T47D (cell line): ENCODE measurements at places on chromosomes 11 and 22.

GRCh38 chr11:16346975-16347374, 9.4 kb downstream of the SOX6 start:
- DNase-seq, result no peak

- no peak for DNase-seq
Observed at GRCh38 chr11:123425367-123425766, 4.7 kb upstream of the GRAMD1B start.

GRCh38 chr11:23859087-23859486, 637.8 kb upstream of the LUZP2 start:
- no peak for DNase-seq

DNA sequence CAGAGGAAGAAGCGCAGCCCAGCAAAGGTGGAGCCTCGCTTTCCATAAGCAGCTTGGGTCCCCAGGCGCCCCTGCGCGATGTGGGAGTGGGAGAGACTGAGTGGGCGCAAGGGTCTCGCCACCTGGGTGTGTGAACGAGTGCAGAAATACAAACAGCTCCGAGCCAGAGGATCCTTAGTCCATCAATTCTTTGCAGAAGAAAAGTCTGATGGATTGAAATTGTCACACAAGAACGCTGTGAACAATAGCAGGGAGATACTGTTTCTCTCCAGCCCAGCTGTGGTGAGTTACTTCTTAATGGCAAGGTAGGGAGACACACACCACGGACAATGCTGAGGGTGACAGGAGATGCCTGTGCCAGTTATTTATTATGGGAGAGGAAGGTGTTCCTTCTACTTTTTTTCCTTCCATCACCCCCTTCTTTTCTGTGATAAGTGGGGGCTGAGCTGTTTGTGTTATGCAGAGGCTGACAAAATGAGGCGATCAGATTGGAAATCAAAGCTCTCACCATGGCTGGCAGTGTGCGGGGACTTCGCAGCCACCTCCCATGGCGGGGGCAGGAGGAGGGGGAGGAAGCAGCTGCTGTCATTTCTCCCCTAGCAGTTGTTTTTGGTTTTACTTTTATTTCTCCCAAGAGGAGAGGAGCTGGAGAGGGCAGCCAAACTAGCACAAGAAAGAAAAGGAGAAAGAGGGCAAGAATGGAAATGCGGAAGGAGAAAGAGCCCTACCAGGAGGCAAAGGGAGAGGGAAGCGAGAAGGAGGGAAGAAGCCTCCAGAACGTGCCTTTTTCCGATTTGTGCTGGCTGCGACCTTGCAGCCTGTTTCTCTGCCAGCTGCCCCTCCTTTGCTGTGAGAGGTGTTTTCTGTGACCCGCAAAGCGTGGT, 755.8 kb downstream of the NTM start:
- DNase-seq, result peak; percentile 28

GRCh38 chr11:82233201-82233600, 500.5 kb downstream of the FAM181B start:
- DNase-seq, result no peak

- DNase-seq, result no peak
Observed at GRCh38 chr11:67400251-67400941, 1.3 kb downstream of the PPP1CA start.

GRCh38 chr11:128846985-128847384, 20.1 kb downstream of the KCNJ1 start:
- DNase-seq, result no peak

GRCh38 chr11:134857035-134857434, 445.0 kb upstream of the B3GAT1 start:
- no peak for DNase-seq

DNA sequence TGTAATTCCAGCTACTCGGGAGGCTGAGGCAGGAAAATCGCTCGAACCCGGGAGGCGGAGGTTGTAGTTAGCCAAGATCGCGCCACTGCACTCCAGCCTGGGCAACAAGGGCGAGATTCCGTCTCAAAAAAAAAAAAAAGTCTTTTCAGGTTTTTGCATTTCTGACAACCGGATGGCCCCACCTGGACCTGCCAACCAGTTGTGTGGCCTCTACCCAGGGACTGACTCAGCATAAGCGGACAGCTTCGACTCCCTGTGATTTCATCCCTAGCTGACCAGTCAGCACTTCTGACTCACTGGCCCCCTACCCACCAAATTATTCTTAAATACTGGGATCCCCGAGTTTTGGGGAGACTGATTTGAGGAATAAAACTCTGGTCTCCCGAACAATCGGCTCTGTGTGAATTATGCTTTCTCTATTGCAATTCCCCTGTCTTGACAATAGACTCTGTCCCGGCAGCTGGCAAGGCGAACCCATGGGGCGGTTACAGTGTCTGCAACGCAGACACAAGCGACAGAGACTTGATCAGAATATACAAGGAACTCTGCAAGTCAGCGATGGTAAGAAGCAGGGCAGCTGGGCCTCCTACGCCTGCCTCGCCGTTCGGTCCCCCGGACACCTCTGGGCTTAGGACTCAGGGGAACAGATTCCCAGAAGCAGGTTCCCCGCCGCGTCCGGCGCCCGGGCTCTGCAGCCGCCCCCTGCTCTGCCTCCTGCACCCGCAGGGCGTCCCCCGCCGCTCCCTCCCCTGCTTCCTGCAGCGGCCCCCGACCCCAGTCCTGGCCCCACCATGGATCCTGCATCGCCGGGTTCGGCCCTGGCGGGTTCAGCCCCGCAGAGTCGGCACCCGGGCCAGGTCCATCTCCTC, 741 bp upstream of the TALDO1 start:
- peak; percentile 41 for DNase-seq

DNA sequence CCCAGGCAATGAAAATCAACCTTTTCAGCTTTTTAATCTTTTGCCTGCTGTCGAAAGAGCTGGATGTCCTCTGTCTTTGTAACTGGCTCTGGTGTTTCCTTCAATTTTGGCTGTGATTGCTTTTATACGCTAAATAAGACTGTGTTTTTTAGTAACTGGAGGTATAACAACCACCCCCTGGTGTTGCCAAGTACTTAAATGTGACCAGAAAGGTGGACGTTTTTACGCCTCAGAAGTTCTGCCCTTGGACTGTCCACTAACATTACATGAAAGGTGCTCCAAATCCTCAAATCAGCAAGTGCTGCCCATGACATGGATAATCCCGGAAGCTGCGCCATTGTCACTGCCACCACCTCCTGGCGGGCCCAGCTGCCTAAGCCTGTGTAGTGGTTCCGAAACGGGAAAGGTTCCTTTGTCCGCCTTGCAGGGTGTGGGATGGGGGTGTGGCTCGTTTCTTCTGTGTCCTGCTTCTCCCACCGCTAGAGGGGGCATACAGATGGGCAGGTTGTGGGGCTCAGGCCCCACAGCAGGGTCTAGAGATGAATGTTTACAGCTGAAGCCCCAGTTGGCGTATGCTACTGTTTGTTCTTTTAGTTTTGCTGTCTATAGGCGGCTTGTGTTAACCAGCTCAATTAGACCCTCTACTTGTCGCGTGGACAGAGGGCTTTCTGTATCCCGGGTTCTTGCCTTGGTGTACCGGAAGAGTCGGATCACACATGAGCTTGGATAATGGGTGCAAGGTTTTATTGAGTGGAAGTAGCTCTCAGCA, 82.2 kb upstream of the SEPTIN5 start:
- peak; percentile 48 for DNase-seq

DNA sequence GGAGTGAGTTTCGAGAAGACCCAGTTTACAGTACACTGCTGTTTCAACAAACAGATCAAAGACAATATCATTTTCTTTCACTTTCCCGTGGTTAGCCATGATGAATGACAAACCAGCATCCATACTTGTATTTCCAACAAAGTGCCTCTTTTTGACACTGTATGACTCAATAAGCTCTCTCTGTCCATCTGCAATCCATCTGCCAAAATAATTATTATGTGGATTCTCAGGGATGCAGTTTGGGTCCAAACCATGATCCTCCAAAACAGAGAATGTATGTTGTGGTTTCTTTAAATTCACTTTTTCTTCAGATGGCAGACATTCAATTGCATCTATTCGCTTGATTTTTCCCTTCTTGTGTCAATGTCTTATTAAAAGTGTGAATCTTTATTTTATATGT, 37.8 kb upstream of the RASD2 start:
- DNase-seq, result no peak

GRCh38 chr22:33897448-33897835, 22.8 kb downstream of the LARGE1 start:
- DNase-seq, result no peak

- DNase-seq, result no peak
Observed at GRCh38 chr11:36362902-36363301, 66.8 kb downstream of the PRR5L start.

GRCh38 chr11:19311308-19312030, 70.7 kb upstream of the E2F8 start:
- DNase-seq, result peak; percentile 44

GRCh38 chr22:30305519-30305905, 16.2 kb upstream of the CASTOR1 start:
- DNase-seq, result no peak

DNA sequence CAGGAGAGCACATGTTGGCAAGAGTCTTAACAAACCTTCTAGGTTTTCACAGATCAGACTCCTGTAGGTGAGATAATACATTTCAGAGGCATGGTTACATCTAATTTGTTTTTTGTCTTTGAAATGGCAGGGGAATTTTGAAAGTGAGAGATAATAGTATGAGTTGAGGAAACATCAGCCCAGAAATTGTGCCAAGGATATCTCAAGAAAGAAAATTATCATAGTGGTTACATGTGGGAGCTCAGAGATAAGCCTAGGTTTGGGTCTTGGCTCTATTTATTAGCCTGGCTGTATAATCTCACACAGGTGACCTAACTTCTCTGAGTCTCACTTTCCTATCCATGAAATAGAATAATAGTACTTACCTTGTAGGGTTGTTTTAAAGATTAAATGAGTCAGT, 443 bp downstream of the BTBD18 start:
- DNase-seq, result no peak

- no peak for DNase-seq
Observed at GRCh38 chr22:41620589-41621098, at the start of gene DESI1. Gene DESI1, minus strand, starts transcription at chr22:41621043. Its CDS starts 204 bp downstream, at chr22:41620839.

DNA sequence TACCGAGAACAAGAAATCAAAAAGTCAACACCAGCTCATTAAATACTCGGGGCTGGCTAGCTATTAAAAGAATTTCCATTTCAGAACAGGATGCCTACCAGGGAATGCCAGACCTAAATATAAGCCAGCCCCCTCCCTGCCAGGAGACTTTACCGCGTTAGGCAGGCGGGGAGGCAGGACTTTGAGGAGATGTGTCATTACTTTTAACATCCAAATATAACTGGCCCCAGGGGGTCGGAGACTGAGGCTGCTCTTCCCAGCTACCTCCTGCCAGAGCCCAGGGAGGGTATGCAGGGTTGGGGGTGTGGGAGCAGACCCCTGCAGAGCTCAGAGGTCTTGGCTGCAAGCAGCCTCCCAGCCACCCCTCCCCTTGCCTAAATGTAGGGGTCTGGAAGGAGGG, 183.5 kb downstream of the DSCAML1 start:
- DNase-seq, result no peak

- DNase-seq, result no peak
Observed at GRCh38 chr11:10911907-10912306, 54.1 kb upstream of the ZBED5 start.

DNA sequence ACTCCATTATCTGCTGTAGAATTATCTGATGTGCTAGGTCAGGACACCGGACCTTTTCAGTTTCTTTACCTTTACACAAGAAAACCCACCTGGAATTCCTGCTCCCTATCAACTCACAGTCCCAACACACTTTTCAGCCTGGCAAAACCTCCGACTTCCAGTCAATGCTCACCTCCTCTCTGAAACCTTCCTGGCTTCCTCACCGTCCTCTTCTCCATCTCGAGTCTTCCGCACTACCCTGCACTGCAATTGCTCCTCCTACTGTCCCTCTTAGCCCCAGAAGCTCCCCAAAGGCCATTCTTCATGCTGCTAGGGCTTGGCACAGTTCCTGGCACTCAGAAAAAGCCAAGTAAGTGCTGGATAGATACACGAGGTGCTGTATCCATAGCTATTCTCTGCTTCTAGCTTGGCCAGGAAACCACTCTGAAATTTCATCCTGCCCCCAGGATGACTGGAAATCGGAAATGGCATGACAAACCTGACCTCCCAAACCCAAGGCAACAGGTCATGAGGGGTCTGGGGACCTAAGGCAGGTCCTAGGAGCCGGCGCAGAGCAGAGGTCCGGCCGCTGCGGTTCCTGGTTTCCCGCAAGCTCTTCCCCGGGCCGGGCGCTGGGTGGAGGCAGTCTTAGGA, 702 bp downstream of the SYN3 start:
- no peak for DNase-seq

- no peak for DNase-seq
Observed at GRCh38 chr11:68503792-68504191, 43.2 kb downstream of the PPP6R3 start.

- no peak for DNase-seq
Observed at GRCh38 chr11:69130654-69131053, 25.1 kb upstream of the SMIM38 start.

DNA sequence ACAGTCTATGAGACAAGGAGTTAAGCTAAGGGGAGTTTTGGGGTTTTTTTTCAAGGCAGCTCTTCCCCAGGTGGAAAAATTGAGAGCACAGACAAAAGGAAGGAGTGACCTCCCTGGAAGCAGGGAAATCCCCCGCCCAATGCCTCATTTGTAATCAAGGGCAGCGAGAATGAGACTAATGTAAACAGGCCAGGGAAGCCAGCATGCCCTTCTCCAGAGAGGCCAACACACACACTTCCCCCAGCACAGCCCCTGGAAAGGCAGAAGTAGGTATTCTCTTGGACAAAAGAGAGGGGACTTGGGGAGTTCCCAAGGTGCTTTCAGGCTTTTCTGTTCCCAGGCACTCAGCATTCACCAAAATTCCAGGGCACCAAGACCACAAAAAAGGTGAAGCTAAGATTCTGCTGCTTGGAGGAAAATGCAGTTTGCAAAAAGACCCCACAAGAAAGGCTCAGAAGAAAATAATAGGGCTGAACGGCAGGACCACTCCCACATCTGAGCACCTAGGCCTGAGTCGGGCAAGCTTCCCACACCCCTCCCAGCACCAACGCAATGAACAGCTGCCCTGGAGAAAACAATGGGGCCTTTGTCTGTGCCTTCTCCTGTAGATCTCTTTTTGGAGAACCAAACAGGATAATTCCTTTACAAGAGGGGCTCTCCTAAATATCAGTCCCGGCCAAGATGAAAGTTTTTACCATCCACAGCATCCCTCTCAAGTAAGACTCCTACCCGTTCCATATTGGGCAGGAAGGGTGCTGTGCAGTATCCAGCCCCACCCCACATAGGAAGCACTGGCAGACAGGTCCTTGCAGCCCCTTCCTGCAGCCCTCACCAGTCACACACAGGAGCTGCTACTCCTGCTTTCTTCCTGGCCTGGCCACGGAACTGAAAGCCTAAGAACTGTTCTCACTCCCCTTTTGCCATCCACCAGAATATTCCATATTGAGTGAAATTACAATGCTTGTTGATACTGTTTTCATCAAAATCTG, 70.7 kb upstream of the AKIP1 start:
- DNase-seq, result no peak

DNA sequence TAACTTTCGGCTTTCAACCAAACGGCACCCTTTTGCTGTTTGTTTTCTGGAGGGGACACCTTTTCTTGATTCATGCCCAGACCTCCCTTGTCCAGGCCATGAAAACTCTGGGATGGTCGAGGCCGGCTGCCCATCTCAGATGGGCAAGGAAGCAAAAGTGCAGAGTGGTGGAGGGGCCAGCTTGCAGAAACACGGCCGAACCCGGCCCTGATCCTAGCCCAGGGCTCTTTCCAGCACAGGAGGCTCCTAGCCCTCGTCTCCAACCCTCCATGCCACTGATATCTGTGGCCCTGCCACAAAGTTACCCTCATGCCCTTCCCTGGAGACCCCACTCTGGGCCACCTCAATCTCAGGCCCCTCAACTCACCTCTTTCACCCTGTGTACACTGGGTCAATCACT, 18.9 kb upstream of the SLC22A12 start:
- DNase-seq, result no peak
